ENCODE measurements at places on chromosomes 11 and 22.

GRCh38 chr22:42443240-42444076 is 11.3 kb upstream of the NFAM1 start:
- no peak for DNase-seq

- DNase-seq, result no peak
Observed at GRCh38 chr11:4495487-4495886, 13.0 kb downstream of the OR52K1 start.

GRCh38 chr11:130212431-130212961 is 52.9 kb downstream of the ST14 start:
- DNase-seq, result no peak

- no peak for DNase-seq
Observed at GRCh38 chr22:29517215-29517908, 36.2 kb downstream of the THOC5 start.

- no peak for DNase-seq
Observed at GRCh38 chr11:13314676-13315394, 37.2 kb downstream of the BMAL1 start.

DNA sequence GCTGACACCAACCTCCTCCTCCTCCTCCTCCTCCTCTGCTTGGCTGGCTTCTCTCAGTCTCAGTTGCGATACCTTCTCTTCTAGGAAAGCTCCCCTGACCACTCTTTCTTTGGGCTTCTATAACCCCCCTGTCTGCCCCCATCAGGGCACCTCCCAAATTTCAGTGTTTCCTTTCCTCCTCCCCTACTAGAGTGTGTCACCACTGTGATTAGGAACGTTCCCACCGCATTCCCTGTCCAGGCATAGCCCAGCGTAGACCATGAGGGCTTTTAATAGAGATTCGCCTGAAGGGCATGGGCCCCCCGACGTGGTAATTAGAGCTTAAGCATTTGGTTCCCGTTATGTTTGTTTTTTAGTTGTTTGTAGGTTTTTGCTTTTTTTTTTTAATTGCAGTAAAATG is 65.5 kb downstream of the KIAA1671 start:
- DNase-seq, result no peak

- DNase-seq, result no peak
Observed at GRCh38 chr22:49053578-49053977, 774.1 kb downstream of the BRD1 start.
